ENCODE measurements at places on chromosomes 4 and X.

- peak; percentile 3 for DNase-seq
Measured at GRCh38 chrX:15511563-15511962, 11.0 kb downstream of the BMX start.

GRCh38 chr4:86346320-86346719 is 13.5 kb downstream of the MAPK10 start:
- DNase-seq: no peak

DNA sequence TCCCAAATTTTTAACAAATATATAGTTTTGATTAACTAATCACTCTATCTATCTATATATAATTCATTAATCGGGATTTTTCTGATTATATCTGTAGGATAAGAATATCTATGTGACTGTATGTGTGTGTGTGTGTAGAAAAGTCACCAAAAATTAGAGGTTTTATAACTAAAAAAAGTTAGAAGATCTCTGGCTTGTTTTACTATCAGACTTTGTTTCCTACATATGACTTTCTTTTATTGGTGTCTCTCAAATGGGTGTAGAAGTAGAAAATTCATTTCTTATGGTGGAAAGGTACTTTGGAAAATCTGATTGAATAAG is 26.7 kb upstream of the TMPRSS11D start:
- no peak for DNase-seq

DNA sequence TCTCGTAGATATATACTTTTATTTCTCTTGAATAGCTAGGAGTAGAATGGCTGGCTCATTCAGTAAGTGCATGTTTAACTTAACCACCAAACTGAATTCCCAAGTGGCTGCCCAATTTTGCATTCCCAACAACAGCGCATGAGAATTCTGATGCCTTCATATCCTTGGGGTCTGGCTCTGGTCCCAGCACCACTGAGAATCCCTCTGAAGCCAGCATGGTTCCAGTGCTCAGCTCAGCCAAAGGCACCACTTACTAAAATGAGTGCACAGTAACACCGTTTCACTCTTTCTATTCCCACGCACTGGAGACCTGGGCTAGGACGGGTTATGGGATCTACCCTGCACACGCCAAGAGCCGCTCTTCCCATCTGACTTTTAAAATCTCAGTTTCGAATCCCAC is 60.4 kb downstream of the CASP3 start:
- DNase-seq: no peak

DNA sequence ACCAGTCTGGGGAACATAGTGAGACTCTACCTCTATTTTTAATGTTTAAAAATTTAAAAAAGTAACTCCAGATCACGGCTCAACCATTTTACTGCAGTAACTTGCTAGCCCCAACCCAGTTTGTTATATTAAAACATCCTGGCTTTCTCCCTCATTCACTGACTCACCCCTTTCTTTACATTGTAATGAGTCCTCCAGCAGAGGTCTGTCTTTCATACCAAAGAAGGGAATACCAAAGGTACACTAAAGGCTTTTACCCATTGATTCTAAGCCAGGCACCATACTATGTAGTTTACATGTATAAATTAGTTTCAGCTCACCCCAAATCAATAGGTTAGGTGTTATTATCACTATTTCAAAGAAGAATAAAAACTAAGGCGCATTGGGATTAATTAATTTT is 286.9 kb downstream of the PACRGL start:
- no peak for DNase-seq

- no peak for DNase-seq
Measured at GRCh38 chr4:141871086-141871770, 234.8 kb downstream of the IL15 start.

DNA sequence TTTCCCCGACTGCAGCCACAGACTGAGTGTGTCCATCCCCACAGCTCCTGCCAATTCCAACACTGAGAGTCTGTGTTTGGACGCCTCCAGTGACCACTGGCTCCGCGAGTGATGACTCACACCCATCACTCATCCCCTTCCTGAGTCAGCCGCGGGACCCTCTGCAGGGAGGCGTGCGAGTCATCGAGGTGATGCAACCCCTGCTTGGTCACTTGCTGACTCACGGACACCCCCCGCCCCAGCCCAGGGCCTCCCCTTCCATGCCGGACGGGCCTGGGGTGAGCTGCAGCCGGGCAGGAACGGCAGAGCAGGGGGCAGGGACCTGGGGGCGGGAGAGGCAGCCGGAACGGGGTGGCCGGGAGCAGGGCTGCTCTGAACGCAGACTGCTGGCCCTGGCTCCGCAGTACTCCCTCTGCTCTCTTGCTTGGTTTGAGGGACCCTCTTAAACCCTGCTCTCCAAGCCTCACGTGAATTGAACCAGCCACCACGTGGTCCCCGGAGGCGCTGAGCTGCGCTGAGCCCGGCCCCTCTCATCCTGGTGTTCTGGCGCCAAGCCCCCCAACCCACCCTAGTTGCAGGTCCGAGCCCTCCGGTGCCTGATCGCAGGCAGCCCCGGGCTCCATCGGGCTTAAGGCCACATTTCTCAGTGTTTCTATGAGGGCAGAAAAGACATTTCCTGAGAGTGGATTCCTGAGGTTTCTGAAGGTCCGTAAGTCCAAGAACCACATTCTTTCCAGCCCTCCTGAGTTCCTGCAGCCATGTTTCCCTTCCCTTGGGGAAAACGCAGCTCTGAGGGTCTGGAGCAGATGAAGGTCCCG is 32.4 kb downstream of the FGFRL1 start:
- DNase-seq: no peak

DNA sequence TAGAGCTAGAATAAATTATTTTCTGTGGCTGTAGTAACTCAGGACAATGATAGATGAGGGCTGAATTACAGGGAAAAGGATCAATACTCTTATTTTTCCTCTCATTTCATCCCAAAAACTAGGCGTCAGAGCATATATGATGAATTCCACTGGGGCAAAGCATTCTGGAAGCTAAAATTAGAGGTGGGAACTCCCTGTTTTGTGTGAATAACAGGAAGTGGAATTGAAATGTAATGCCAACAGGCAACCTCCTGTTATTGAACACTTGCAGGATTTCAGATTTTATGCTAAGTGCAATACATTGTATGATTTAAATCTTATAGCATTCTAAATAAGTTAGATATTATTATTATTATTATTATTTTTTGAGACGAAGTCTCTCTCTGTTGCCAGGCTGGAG is 20.9 kb downstream of the HSD17B11 start:
- no peak for DNase-seq

DNA sequence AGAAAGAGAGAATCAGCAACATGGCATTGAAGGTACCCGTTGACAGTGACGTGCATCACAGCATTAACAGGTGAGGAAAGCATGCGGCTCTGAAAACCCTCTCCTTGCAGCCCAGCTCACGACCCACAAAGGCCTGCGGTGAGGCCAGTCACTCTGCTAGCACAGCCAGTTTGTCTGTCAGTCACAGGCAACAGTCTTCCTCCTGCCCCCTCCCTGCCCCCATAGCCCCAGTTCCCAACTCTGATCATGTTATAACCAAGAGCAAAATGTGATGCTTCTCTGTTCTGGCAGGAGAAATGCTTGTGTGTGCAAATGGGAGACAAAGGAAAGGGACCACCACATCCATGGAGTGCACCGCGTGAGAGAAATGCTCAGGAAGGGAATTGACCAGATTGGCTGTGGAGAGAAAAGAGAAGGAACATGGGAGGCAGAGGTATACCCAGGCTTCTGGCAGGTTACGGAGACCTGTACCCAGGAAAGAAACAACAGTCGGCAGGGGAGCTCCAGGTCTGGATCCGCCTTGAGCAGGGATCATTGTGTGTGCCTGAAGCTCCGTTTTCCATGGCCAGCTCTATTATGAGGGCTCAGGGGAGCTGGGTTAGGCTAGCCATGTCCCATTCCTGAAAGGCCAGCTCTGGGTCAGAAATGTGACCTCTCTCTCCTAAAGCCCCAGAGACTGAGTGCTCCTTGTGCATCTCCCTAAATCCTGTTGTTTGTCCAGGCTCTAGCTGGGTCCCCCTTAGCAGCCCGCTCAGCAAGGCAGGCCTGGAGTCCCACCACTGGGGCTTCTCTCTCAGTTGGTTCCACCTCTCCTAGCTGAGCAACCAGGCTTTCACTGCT is 139.7 kb upstream of the MAMLD1 start:
- no peak for DNase-seq

DNA sequence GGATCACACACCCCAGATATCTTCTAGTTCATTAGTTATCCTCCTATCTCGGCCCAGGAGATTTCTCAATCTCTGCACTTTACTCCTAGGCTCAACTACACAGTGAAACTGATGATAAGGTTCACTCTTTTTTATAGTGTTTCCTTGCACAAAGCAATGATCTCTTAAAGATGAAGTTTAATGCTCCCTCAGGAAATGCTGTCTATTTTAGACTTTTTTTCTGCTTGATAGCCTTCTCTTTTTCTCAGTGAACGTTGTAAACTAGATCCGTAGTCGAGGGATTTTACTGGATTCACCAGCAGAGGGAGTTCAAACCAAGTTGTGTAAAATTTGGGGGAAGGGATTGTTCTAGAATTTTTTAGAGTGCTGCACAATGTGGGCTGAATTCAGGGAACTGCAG is 269.6 kb downstream of the GBA3 start:
- no peak for DNase-seq

- DNase-seq: no peak
Measured at GRCh38 chrX:116345958-116346357, 90.4 kb upstream of the SLC6A14 start.

DNA sequence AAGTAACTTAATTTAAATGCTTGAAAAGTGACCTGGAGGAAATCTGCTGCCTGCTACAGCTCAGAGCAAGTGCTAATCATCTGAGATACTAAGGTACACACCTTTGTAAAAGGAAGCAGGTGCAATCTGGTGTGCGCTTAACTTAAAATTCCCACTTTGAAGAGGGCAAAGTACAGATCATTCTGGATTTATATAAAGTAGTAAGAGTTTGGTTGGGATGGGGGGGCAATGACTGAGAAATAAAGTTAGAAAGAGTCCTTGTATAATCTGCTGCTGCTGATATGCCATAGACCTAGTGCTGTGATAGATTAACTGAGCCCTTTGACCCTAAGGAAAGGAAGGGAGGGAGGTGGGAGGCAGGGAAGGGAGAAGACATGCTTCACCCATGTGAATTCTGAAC is 141.0 kb downstream of the MTNR1A start:
- no peak for DNase-seq

DNA sequence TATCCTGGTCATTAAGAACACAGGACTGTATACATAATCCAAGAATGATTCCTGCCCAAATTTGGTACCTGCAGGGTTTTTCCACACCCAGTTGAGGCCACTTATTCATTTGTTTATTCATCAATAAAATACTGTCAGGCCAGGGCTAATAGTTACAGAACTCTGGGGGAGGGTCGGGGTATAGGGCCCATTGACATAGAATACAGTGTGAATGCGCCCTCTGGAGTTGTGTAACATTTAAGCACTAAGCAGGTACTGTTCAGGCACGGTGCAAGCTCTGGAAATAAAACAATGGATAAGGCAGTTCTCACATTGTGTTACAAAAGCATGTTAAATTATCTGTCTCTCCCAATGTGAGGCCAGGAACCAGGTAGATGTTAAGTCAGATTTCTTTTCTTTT is 30.8 kb upstream of the LRBA start:
- DNase-seq: no peak

DNA sequence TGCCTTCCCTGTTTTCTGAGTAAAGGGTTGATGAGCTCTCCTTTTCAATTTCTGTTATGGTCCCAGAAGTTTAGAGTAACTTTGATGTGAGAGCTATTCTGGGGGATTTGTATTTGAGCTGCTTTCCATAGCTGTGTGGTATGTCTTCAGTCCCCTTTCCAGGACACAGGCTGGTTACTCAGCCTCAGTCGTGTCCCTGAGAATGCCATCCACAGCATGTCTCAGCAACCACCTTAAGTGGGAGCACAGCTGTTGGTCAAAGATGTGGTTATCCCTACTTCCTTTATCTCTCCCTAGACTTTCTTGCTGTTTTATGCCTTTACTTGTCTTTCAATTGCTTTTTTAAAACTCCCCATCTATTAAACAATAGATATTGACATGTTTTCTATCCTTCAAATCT is 37.8 kb downstream of the RNF175 start:
- DNase-seq: no peak

GRCh38 chr4:17584521-17585213 is 7.7 kb downstream of the LAP3 start:
- DNase-seq: no peak

- DNase-seq: no peak
Measured at GRCh38 chrX:68146054-68146453, 287.2 kb downstream of the OPHN1 start.

DNA sequence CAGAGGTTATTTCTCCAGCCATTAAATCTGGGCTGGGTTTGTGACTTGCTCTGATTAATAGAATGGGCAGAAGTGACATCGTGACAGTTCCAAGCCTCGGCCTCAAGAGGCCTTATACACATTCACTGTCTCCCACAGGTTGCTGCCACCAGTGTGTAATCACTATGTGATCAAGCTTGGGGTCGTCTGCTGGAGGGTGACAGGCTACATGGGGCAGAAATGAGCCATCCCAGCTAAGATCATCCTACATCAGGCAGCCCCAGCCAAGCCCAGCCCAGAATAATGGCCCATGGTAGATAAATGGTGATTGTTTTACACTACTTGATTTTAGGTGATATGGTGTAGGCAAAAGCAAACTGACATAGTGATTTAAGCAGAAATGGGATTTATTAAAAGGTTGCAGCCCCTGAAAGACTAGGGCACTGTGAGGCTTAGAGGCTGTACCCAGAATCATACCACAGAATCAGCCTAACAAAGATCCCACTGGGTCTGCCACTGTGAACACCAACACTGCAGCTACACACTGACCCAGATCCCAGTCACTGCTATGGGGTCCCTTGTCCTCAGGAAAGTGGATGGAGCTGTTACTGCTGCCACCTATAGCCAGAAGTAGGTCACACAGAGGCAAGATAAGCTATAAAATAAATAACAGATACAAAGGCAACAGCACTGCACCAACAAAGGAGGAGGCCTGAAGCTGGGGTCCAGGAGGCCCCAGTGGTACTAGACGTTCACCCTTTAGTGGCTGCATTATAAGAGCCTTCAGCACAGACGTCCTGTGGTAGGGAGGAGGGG is 159.6 kb upstream of the RBPJ start:
- no peak for DNase-seq

- no peak for DNase-seq
Measured at GRCh38 chr4:107060388-107060787, 24.3 kb upstream of the DKK2 start.

DNA sequence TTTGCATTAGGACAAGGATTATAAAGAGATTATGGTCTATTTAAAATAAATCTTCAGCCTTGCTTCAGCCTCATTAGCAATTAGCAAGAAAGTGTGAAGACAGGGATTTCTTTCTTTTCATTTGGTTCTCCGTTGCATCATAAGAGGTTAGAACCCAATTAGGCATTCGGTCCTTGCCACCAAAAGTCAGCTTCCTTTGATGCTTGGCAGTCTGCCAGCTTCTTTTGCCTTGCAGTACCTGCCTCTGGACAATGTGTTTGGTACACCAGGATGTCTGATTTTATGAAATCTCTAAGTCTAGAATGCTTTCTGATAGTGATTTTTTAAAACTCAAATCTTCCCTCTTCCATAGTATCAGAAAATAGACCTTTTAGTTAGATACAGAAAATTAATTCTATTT is 12.4 kb downstream of the SMIM20 start:
- no peak for DNase-seq

- DNase-seq: no peak
Measured at GRCh38 chrX:48505481-48505880, 3.3 kb upstream of the PORCN start.

- DNase-seq: no peak
Measured at GRCh38 chrX:120439921-120440320, 29.2 kb downstream of the LAMP2 start.
